Non-pigmented ciliary epithelial cell (primary cell): ENCODE measurements at places on chromosomes 1 and 21.

DNA sequence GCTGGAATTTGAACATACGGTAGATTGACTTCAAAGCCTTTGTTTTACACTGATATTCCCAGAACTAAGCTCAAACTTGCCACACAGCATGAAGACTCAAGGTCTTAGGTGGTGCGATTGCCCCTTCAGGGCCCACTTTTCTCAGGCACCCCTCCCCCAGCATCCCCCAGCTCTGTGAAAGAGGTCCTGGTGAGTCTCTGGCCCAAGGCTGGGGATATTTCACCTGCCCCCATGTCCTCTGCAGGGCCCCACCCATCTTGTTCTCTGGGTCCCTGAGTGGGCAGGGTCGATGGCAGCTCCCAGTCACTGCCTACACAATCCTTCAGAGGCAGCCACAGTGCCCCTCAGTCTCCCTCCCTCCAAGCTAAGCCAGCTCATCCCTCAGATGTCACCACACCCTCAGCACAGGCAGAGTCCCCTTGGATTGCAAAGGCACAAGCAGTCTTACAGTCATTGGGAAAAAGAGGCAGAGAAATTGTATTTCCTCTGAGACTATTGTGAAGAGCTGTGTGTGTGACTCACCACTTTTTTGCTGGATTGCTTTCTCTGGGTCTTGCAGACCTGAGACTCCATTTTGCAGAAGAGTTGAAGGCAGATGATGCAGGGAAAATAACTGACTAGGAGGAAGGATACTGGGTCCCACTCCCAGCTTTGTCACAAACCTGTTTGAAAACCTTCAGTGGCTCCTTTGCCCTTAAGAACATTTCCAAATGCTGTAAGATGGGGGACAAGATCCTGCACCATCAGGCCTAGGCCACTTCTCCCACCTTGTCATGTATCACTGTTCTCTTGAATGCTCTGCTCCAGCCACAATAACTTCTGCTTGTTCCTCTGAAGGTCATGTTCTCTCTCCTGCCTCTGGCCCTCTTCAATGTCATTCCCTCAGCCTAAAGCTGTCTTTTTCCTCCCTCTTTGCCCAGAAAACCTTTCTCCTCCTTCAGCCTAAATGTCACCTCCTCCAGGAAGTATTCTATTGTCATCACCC is 119.1 kb upstream of the GRIK3 start:
- DNase-seq: no peak

GRCh38 chr1:31036749-31037500 is 28.6 kb downstream of the PUM1 start:
- DNase-seq: no peak

DNA sequence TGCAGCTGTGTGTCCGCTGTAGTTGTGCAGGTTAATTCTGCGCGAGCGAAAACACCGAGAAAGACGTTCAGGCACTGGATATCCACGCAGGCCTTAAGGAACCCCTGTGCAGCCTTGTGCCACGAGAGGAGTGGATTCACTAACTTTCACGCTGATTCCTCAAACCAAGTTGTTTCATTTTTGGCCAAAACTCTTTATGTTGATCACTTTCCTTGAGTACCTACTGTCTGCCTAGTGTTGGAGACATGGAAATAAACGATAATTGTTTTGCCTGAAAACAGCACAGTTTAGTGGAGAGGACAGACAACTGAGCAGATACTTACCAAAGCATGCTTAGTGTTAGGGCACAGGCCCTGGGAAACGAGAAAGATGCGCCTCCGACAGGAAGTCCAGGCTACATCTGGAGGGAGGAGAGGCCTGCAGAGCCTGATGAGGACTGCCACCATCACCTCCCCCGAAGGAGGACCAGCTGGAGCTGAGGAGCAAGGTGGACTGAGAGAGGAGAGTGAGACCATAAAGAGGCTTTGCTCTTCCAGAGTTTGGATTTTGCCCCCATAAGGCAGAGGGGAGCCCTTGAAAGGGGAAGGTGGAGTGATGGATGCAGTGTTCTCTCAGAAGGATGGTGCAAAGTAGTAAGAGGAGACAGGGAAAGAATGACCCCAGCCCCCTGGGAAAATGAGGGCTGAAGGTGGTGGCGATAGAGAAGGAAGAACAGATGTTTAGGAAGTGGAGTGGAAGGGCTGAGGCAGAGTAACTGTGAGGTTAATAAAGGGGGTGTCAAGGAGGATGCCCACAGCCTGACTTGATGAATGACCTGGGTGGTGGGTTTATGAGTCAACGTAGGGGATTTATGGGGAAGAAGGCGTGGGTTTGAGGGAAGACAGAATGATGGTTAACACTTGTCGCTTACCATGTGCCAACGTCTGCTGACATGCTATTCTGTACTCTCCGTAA is 956 bp upstream of the SCAF4 start:
- DNase-seq: no peak

DNA sequence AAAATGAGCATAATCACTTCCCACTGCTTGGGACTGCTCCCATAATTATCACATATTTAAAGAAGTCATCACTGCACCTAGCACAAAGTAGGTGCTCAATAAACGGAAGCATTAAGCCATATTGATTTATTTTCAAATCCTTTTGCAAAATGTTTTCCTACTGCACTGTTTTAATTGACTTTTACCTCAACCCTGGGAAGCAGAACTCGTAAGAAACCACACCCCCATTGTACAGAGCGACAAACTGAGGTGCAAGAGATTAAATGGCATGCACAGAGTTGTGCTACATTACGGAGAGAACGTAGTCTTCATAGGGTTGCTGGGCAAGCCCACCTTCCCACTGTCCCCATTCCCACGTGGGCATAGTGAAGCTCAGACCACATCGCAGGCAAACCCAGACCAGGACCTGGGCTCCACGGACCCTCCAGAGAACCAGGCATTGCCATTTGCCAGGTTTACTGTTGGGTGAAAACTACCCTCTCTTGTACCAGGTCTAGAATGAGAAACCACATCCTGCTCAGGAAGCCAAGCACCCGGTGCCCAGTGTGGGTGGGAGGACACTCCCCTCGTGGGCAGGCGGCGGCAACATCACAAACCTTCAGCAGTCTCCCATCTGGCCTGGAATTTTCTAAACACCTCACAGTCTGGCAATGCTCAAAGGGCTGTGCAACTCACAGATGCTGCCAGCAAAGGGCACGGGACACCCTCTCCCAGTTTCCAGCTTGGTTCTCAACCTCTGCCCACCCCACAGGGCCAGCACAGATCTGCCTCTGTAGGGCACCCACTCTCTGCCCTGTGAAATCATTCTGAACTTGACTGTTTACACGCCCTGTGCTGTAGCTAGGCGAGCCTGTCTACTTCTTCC is 8.2 kb downstream of the IFFO2 start:
- DNase-seq: no peak

GRCh38 chr1:208238710-208239472 is 5.3 kb downstream of the PLXNA2 start:
- DNase-seq: no peak

DNA sequence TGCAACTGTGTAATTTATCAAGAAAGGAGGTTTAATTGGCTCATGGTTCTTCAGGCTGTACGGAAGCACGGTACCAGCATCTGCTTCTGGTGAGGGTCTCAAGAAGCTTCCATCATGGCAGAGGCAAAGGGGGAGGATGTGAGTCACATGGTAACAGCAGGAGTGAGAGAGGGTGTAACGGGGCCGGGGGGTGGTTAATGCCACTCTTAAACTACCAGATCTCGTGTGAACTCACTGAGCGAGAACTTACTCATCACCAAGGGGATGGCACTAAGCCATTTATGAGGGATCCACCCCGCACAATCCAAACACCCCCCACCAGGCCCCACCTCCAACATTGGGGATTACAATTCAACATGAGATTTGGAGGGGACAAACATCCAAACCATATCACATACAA is 21.0 kb upstream of the IFFO2 start:
- DNase-seq: no peak

DNA sequence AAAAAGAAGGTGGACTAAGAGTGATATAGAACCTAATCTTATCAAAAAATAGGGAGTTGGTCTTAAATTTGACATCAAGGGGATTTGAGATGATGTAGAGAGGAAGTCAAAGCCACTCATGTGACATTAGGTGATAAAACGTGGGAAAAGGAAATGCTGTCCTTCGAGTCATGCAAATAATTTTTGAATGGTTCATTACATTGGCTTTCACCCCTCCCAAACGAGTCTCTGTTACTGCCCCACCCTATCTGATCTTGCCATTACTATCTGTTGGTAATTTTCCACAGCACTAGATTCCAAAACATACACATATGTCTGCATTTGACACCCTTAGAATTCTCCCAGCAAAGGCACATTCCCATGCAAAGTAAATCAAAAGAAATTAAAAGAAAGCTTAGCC is 531.1 kb upstream of the ADAMTS5 start:
- no peak for DNase-seq

GRCh38 chr1:15684042-15684461 is at the start of gene PLEKHM2:
TSS of gene PLEKHM2 (plus strand) at chr1:15684320. CDS start at chr1:15684559, 239 bp downstream.
- DNase-seq: no peak

DNA sequence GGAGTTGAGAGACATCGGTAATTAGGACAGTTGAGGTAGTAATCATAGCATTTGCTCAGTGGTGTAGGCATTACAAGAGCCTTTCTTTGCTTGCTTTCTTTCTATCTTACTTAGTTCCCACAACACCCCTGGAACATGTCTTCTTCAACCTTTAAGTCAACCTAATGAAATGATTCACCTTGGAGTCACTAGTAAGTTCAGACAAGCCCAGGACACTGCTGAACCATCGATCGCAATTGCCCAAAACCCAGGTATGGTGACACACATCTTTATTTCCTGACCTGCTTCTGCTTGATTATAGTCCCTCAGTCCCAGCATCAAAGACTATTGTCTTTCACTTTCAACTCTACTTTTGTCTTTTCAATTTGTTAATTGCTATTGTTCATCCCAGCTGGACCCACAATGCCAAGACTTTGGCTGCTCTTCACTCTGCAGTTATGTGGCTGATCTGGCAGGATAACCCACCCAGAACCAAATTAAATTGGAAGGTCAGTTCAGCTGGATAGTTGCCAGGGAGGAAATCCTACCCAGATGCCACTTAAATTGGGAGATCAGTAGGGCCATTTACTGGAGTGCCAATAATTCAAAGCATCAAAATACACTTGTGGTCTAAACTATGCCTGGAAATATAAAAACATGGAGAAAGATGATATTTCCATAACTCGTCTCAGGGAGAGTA is 272.9 kb downstream of the RWDD3 start:
- DNase-seq: no peak
